Activated T-helper 1 cell treated with anti-CD3 and anti-CD28 coated beads, Interleukin-2, amount 50 U/mL, for 16 hours (primary cell): ENCODE measurements at places on chromosomes 5 and 9.

DNA sequence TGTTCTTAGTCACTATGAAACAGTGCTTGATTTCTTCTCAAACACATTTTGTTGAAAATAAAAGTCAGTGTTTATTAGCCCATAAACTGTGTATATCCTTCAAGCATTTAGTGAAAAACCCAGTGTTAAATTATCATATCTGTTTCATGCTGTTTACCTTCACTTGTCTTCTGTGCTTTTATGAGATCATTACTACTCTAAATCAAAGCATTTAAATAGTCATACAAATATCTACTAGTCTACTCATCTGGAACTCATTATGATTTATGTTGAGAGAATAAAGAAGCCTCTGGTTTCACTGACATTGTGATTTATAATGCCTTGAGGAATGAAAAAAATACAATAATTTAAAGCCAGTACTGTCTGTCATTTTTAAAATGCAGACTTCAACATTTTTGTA, 366.5 kb downstream of the SLCO4C1 start:
- no peak for DNase-seq

DNA sequence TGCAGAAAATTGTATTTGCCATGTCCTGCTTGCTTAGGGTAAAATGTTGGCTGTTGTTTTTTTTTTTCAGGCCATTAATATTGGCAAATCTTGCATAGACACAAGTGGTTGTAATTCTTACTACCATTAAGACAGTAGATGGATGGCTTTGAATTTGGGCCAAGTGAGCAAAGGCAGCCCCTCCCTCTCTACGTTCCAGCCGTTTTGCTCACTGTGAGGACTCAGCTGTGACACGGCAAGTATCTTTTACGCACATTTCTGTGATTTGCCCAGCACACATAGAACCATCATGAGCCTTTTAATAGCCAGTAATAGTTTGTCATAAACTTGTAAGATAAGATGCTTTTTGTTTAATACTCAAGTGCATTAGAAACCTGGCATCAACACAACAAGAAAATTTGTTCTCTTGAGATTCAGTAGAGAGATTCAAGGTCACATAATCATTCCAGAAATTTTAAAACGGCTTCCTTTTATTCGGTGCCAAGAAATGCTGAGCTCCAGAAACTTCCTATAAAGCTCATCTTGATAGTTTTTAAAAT, 205.2 kb upstream of the ADCY2 start:
- DNase-seq = no peak

DNA sequence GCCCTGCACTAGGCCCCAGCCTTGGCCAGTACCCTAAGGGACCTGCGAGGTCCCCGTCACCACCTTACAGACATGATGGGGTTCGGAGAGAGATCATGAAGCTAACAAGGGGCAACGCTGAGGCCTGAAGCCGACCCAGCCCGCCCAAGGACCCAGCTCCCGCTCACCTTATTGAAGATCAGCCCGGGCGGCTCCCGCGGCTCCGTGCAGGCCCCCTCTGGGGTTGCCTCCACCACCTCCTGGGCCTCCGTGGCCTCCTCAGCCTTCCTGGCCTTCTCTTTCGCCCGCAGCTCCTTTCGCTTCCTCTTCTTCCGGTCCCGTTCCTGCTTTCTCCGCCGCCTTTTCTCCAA, 3.6 kb downstream of the SURF6 start:
- no peak for DNase-seq

DNA sequence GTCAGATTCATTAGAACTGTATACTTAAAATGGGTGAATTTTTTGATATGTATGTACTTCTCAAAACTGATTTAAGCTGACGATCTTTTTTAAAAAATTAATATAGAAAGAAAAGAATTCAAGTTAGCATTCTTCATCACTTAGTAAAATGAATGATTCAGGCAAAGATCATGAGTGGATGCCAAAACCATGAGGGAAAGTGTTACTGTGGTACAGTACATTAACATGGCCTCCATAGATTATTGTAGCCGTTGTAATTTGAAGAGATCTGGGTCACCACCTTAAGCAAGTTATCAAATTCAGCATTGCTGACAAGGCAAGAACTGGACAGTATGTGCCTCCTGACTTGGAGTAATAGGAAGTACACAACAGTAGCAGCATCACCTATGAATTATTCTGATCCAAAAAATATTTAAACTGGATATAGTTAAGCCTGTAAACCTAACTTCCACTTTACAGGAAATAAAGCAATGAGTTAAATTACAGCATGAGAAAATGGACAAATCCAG, 29.7 kb downstream of the C9orf85 start:
- DNase-seq = no peak

DNA sequence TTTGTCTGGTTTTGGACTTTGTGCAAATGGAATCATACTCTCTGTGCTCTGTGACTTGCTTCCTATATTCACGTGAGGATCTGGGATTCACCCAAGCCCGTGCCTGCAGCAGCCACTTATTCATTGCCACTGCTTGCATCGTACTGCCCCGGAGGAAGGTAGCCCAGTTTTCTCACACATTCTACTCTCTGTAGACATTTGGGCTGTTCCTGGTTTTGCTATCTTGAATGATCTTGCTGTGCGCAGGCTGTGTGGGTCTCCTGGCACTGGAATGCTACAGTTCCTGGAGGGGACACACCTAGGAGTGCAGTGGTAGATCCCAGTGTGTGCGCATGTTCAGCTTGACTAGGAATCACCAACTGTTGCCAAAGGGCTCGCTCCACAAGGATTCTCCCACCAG, 99.2 kb upstream of the BOD1 start:
- no peak for DNase-seq

- no peak for DNase-seq
Measured at GRCh38 chr5:78518365-78519197, 130.0 kb downstream of the LHFPL2 start.

DNA sequence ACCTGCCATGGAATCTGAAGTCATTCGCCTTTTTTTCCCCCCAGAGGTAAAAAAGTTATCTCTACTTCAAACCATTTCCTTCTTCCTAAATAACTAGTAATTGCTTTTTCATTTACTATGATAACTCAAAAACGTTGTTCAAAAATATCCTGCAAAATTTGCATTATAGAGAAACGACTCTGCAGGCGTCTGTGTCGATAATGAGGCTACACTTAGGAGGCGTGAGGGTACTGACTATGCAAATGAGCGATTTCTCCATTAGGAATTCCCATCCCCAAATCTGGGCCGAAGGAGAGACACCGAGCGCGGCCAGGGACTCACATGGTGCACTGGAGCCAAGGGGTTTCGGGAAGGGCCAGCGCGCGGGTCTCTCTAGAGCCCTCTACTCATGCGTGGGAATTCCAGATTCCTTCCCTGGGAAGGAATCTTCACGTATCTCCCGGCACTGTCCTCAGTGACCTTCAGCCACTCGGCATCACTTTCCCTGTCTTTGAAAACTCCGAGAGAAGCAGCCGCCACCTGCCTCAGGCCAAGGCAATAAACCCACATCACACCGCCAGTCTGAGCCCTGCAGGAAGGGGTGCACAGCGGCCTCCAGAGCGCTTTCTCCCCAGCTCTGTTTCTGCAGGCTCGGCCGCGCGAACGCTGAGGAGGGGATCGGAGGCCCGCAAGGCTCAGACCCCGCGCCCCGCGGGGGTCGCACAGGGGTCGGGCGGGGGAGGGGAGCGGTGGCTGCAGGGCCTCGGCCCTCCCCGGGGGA, 718 bp upstream of the DENND4C start:
- DNase-seq = peak; percentile 41

DNA sequence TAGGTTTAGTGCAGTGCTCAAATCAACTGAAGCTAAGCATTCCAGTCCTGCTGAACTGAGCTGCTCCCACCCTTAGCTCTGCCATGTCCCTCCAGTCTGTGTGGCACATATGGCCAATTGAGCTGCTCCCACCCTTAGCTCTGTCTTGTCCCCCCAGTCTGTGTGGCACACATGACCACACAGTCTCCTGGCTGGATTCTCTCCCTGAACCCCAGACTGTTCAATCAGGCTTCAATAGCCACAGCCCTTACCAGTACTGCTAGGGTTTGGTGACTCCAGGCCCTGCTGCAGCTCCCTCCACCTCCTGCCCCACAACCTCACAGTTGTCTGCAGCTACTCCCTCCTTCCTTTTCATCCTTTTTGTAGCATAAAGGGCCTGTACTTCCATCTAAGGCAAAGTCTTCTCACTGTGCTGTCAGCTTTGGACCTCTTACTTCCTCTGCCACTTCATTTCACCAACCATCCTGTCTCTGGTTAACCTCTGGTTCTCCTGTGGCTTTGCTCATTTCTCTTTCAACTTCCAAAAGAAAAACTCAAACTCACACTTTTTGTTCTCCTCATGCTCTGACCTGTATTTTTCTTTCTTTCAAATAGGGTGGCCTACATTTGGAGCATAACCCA, 50.8 kb downstream of the ADAMTS12 start:
- DNase-seq = no peak
